ENCODE measurements at places on chromosomes 3 and 15.

GRCh38 chr15:59170295-59171066, 36.2 kb upstream of the LDHAL6B start:
- no peak for DNase-seq

DNA sequence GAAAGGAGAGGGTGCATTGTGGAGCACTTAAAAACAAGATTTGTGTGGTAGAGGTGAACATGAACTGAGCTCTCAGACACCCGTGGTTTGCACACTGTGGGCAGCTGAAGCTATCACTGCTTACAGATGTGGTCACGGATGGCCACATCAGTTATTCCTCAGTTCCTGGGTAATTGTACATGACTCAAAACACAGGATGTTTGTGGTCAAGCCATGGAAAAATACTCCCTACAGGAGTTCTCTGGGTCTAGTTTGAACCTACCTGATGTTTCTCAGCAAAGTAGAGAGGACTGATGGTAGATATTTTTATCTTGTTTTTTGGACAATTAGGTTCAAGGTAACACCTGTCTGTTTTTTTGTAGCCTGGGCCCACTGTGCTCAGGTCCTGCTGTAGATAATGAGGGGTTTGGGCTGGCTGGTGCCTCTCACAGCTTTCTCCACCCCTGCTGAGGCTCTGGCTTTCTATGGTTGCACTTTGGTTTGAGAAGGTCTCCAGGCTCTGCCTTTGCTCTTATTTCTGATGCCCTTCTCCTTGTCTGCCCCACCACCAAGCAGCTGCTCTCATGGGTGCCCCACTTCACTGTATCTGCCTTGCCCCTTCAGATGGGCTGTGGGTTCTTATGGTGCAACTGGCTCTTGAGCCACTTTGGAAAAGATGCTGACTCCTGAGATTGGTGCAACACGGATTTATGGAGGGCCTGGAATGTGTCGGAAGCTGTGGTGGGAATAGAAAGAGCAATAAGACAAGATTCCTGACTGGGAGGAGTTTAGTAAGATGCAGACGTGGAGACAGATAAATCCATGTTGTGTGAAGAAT, 40.1 kb downstream of the CDCP1 start:
- DNase-seq: peak; percentile 78

DNA sequence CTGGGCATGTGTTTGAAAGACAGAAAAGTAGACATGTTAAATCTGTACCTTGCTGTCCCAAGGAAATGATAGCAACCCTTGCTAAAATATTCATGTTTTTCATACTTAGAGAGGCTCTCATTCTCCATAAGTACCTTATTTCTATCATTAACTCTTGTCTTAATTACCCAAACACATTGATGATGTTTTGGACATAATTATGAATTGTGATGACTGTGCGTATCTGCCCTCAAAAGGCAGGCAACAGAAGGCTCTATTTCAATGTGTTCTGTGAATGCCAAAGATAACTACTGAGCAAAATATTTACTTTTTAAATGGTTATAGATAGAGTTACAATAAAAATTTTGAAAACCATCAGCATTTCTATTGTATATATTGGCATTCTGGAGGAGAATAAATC, 1263.8 kb downstream of the ZPLD1 start:
- DNase-seq: no peak

- DNase-seq: no peak
These were observed 3.7 kb downstream of the DUOX1 start for GRCh38 chr15:45133561-45133920.

DNA sequence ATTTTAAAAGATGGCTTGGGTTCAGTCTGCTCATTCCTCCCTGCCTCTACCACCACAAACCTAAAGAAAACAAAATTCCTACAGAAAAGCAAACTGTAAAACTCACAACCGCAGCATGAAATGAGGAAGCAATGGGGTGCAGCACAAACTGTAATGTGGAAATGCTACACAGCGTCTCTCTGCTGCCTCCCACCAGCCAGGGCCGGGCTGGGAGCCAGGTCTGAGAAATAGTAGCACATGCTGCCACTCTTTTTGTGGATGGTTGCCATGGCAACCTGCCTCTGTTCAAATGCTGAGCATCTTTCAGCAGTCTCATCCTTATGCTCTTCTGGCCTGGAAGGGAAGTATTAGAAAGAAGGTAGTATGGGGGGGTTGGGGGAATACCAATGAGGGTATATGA, 55.4 kb downstream of the EOMES start:
- no peak for DNase-seq

Measured in central memory CD4-positive, alpha-beta T cell (primary cell).